ENCODE measurements at places on chromosomes 11 and 22.

GRCh38 chr11:17528181-17528691 lies 16.0 kb downstream of the USH1C start:
- DNase-seq, result peak; percentile 41

DNA sequence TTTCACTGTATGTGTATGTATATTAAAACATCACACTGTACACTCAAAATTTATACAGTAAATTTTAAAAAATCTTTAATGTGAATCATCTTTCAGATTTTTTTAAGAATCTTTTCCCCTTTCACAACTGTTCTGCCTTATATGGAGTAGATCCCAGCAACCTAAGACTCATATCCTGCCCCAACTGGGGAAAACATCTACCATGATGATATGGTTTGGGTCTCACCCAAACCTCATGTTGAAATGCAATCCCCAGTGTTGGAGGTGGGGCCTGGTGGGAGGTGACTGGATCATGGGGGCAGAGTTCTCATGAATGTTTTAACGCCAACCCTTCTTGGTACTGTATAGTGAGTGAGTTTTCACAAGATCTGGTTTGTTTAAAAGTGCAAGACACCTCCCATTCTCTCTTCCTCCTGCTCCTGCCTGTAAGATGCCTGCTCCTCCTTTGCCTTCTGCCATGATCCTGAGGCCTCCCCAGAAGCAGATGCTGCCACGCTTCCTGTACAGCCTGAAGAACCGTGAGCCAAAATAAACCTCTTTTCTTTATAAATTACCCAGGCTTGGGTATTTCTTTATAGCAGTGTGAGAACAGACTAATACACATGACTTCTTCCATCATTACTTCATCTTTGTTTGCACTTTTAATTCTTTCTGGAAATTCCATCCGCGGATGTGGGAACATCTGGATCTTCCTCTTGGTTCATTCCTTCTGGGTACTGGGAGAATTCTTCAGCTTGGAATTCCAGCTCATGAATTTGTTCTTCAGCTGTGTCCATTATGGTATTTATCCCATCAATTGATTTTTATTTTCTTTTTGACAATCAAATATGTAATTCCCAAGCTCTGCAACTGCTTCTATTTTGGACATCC lies 36.9 kb downstream of the LINC01488 start:
- no peak for DNase-seq

DNA sequence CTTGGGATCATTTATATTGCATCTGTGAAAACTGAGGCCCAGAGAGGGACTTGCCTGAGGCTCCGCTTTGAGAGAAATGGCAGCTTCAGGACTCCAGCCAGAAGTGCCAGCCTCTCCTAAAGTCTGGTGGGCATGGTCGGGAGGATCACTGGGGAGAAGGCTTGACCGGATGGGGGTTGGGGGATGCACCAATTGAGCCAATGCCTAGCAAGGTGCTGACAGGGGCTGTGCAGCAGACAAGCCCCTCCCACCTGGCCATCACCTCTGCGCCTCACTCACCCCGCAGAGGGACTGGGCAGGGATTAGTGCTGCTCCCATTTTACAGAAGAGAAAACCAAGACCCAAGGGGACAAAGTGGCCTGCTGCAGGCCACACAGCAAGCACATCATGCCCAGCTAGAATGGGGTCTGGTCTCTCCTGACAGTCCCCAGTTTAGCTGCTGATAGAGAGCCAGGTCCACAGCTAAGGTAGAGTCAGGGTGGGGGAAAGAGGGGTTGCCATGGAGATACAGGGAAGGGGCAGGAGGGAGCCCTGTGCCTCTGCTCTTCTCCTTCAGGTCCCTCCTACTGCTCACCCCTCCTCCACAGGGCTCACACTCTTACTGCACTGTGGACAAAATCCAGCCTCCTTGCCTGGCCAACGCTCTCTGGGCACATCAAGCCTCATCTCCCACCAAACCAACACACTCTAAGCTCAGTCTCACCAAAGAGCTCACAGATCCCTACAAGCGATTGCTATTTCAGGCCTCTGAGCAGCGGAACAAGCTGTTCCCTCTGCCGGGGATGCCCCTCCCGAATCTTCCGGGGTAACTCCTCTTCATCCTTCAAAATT lies 29.5 kb downstream of the TEF start:
- DNase-seq, result no peak

GRCh38 chr11:30992513-30992849 lies 377.1 kb downstream of the DCDC1 start:
- no peak for DNase-seq

DNA sequence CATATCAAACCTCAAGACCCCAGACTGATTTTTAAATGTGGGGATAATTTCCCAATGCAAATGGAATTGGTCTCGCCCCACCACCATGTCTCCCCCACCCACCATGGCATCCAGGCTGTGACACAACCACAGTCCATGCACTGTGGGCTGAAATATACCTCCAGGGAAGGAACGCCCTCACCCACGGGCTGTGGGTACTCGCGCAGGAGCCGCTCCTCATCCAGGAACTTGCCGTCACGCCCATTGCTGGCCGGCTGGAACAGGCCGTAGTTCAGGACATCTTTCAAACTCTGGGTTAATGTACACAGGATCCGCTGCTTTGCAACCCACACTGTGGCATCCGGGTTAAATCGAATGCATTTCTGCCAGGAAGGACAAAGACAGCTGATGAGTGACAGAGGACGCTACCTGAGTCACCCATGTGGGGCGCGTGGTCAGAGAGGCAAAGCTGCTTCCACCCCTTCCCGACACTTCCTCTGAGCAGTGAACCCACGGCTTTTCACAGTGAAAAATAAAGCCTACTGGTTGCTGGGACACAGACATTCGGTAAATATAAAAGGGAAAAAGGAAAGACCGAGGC lies 133.6 kb downstream of the SHANK2 start:
- DNase-seq, result no peak

- no peak for DNase-seq
Measured at GRCh38 chr11:749731-750130, 2.5 kb downstream of the TALDO1 start.

GRCh38 chr11:108872781-108873291 lies 208.0 kb downstream of the DDX10 start:
- no peak for DNase-seq

DNA sequence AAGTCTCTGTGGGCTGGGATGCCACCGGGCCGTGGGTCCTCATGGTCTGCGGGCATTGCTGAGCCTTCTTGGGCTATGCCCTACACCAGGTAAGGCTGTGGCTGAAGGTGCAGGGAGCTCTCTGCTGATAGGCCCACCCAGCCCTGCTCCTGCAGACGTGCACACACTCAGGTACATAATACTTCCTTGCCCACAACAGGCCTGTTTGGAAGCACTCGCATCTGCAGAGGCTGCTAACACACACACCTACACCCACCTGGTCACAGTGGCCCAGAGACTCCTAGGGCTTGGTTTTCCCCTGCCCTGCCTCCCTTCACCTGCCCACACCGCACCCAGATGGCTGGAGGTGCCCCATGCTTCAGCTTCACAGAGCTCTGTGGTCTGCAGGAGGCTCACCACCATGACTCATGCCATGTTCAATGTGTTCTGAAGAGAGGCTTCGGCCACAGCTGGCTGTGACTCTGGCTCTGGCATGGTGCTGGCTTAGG lies 72.8 kb upstream of the KCNQ1OT1 start:
- peak; percentile 33 for DNase-seq

GRCh38 chr11:126163074-126163700 lies 48.3 kb downstream of the RPUSD4 start:
- no peak for DNase-seq

GRCh38 chr11:121801781-121802180 lies 314.2 kb downstream of the BLID start:
- no peak for DNase-seq

DNA sequence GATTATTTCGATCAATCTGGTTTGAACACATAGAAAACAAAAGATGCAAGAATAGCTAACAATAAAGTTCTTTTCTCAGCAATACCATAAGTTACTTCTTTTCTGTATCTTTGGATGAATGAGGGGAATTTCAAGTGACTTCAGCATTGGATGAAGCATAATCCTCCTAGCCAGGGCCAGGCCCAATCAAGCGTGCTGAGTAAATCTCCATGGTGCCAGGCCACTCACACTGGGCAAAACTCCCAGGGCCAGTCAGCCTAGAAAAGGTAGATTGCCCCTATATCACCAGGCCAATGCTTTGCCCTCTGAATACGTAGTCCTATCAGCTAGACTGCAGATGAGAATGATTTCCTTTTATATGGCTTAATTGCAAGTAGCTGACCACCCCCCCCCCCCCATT lies 6.0 kb downstream of the CNTF start:
- DNase-seq, result no peak

DNA sequence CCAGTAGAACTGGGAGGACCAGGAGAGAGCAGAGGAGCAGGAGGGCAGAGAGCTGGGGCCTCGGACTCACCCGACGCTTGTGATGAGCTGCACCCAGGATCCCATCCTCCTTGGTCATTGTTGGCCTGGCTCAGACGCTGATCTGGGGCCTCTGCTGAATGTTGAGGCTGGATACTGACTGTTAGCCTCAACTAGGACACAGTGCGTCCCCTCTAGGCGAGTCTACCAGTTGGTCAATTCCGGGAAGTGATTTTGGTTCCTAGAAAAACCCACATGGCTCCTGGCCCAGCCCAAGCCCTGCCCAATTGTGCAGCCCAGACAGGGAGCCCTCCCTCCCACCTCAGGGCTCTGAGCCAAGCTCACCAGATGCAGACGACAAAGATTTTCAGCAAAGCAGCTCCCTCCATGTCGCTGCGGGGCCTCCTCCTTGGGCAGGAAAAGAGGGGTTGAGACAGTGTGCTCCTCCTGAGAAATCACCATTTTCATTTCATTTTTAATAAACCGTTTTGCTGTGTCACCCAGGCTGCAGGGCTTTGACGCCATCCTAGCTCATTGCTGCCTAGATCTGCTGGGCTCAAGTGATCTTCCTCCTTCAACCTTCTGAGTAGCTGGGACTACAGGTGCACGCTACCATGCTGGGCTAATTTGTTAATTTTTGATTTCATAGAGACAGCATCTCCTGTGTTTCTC lies at the start of gene APOL4:
Gene APOL4 (minus strand): TSS at position 180 of the 690 bp plus-strand sequence. CDS start 75 bp downstream, at position 105.
- DNase-seq, result no peak

DNA sequence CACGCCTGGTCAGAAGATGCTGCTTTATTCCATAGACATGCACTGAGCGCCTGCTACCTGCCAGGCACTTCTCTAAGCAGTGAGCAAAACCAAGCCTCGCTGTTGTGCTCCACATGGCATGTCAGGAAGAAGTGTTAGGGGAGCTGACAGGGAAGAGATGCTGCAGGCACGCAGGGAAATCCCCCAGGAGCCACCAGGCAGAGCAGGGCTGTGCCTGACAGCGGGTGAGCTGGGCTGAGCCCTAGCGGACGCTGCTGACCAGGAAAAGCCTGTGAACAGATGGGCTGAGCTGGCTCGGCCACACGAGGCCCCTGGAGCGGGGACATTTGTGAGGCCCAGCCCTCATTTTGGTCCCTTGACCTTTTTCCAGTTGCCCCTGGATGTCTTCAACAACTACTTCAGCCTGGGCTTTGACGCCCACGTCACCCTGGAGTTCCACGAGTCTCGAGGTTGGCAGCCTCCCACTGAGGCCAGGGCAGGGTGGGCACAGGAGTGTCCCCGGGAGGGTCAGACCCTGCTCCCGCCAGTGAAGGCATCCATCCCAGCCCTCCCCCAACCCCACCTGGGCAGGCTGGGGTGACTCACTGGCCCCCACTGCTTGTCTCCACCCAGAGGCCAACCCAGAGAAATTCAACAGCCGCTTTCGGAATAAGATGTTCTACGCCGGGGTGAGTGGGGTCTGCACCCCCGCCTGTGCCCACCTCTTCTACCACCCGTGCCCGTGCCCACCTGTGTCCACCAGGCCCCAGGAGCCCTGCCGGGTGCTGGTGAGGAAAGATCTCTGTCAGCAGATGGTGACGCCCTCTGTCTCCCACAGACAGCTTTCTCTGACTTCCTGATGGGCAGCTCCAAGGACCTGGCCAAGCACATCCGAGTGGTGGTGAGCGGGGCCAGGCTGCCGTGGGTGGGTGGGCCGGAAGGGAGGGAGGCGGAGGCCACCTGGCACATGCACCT lies 7.4 kb upstream of the MDK start:
- DNase-seq, result no peak

- DNase-seq, result no peak
Measured at GRCh38 chr11:6601041-6601461, 2.4 kb downstream of the RRP8 start.

DNA sequence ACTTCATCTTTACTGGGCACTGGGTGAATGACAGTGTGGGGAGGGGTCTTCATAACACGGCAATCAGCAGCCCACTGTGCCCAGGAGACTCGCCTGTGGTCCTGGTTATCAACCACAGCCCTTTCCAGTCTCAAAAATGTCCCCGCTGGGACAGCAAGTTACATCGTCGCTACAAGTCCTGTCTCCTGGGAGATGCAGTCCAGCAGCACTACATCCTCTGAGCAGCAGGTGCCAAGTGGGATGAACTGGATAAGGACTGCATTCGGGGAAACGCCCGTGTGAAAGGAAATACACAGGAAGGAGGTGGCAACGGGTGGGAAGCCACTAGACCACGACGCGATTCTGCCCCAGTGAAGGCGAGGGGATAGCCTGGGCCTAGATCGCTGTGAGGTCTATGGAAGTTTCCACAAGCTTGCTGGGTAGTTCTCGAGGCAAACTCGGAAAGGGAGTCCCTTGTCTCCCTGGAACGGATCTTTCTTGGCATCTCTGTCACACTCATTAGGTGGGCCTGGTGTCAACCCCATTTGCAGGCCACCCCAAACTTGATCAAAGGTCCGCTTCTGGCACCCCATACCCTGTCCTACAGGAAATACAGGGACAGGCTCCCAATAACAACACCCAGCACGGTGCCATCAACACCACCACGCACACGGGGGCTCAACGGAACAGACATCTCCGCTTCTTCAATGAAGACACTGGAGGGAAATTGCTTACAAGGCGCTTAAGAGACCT lies 4.4 kb downstream of the ASCL2 start:
- no peak for DNase-seq

- no peak for DNase-seq
Measured at GRCh38 chr11:9493492-9493891, 32.7 kb downstream of the ZNF143 start.

- DNase-seq, result no peak
Measured at GRCh38 chr22:44442186-44442815, 55.7 kb downstream of the RTL6 start.

GRCh38 chr22:49751318-49751965 lies 76.2 kb downstream of the BRD1 start:
- no peak for DNase-seq

GRCh38 chr22:45317551-45318167 lies 7.9 kb downstream of the FAM118A start:
- no peak for DNase-seq

GRCh38 chr22:21029486-21030025 lies 2.8 kb downstream of the SLC7A4 start:
- no peak for DNase-seq

- no peak for DNase-seq
Measured at GRCh38 chr22:42719656-42720262, 911 bp downstream of the A4GALT start.

DNA sequence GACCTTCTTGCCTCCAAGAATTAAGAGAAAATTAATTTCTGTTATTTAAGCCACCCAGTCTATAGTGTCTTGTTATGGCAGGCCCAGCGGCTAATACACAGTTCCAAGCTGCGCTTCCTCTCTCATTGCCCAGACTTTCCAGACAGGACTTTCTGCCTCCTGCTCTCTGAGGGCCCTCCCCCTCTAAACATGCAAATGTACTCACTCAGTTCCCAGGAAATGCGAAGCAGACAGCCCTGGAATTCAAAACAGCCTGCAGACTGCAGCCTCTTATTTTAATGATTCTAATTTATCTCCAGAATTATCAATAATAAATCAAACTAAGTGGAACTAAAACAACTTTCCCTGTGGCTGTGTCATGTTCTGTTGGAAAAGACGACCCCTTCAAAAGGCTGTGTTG lies 115.5 kb upstream of the ISX start:
- no peak for DNase-seq

Data from activated CD4-positive, CD25-positive, alpha-beta regulatory T cell treated with anti-CD3 and anti-CD28 coated beads, Interleukin-2, amount 50 U/mL, for 72 hours (primary cell).